ENCODE measurements at places on chromosomes 12 and 14. TPM values are rescaled to one million over a fixed set of nuclear protein-coding genes. Genes with fewer than 3 reads are reported as not detected.

Gene RNASE4
- polyA plus RNA-seq, result 12.8 TPM

Gene RFLNA
- polyA plus RNA-seq, result 1.1 TPM

Gene ENDOU
- polyA plus RNA-seq, result 0.28 TPM

Gene AGAP2
- polyA plus RNA-seq, result 0.13 TPM

Gene CCDC196
- not detected for polyA plus RNA-seq

Gene OTOGL
- polyA plus RNA-seq, result 0.08 TPM

Gene PCED1B
- 3.7 TPM for polyA plus RNA-seq

Gene FAM90A1
- polyA plus RNA-seq, result 0.05 TPM

Gene C12orf50
- not detected for polyA plus RNA-seq

Gene AICDA
- not detected for polyA plus RNA-seq

Gene C3AR1
- 0.57 TPM for polyA plus RNA-seq

Gene CCDC197
- polyA plus RNA-seq, result not detected

Gene MGP
- polyA plus RNA-seq, result 0.24 TPM

Gene RABGGTA
- 40.9 TPM for polyA plus RNA-seq
